Fibroblast of lung (primary cell): ENCODE measurements at places on chromosomes 7 and 10.

DNA sequence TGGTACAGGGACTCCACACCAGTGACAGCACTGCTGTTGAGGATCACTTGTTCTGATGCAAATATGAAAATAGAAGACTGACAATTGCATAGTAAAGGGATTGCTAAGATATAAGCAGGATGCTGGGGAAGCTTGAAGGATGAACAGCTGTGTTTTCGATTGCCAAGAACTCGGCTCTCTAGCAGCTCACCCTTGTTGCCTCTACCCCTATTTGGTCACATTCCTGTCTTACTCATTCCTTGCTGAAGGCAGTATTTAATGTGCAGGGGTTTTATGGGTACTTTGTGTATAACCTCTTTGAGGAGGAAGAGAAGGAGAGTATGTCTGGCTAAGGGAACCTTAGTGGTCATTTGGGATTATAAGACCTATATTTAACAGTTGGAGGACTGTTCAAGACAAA, 218.8 kb downstream of the AUTS2 start:
- peak; percentile 63 for DNase-seq

DNA sequence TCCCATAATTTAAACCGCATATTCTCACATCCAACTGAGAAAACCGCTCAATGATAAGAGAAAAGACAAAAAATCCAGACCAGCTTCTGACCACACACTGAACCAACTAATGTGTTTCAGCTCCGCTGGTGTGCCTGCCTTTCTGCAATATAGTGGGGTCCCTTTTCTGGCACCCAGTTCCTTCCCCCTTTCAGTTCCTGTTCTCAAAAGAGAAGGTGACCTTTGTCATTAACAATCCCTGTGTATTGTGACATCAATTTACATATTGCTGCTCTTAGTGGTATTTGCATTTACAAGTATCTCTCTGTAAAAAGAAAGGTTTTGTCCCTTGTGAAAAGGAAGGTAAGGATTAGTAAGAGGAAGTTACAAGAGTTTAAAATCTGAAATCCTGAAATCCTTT, 1.4 kb downstream of the PPP1R17 start:
- no peak for DNase-seq

GRCh38 chr10:87925570-87925969, 62.1 kb downstream of the PTEN start:
- DNase-seq: peak; percentile 57

- DNase-seq: no peak
Observed at GRCh38 chr10:61342858-61343572, 110.2 kb downstream of the TMEM26 start.

DNA sequence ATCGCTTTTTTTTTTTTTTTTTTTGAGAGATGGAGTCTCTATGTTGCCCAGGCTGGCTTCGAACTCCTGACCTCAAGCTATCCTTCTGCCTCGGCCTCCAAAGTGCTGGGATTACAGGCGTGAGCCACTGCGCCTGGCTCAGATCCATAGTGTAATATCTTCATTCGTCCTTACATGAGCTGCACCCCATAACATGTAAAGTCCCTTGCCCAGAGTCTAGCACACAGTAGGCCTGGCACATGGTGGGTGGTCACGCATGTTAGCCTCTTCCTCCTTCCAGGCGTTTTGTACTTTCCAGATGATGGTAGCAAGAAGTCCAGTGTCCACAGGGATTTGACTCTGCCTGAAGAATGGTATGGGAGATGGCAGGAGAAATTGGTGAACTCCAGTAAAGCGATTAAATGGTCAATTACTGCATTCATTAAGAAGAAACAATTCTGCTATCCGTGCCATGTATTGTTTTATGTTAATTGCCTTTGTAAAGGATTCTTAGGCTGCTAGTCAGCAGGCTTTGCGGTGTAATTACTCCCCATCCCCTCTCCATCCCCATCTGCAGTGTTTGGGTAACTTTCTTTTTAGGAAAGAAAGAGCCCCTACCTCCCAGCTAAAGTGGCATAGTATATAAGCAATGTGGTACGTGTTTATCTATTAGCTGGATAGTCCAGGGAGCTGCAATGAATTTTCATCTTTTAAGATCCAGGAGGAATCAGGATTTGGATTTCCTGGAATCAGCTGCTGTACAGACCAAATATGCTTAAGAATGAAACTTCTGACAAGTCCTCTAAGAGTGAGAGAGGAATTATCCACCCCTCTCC, 1.2 kb downstream of the TPST1 start:
- peak; percentile 33 for DNase-seq

DNA sequence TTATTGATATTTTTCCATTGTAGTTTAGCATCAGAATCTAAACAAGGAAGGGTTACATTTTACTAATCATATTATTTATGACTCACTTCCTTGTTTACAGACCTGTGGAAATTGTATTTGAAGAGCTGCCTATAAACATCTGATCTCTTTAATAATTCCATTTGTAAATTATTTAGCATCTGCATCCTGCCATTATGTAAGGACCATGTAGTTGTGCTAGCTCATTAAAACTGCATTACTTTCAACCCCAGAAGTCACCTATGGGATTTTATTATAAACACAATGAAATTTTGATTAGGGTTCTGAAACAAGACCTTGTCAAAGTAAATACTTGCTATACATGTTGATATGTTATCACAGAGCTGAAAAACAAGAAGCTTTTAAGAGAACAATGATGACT, 146.8 kb upstream of the SLC26A5 start:
- DNase-seq: no peak

DNA sequence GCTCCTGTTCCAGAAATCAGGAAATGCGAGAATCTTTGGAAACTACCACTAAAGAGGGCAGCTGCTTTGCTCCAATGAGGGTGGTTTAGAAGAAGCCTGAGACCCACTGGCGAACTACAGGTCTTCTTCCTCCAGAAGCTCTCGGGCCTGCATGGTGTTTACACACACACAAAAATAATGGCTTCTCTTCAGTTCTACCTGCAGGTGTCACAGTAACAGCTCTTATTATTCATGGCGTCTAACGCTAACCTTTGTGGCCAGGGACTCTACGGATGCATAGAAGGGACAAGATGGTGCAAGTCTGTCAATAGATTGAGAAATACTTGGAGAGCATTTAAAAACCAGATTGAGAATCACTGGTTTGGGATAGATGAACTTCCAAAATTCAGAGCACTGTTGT, 22.4 kb downstream of the GPR141 start:
- DNase-seq: no peak

DNA sequence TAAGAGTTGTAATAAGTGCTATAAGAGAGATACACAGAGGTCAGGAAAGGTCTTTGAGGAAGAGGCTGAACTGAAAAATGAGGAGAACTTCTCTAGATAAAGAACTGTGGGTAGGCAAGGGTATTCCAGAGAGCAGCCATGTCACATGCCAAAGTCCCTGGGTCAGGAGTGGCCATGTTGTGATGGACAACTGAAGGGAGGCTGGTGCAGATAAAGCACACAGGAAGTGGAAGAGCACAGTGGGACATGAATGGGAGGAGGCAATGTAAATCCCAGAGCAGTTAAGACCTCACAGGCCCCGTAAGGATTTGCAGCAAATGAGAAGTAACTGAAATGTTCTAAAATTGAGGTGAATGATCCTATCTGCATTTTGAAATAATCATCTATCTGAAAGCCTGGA, 37.2 kb downstream of the IMMP2L start:
- DNase-seq: no peak
